ENCODE measurements at places on chromosomes 4 and X.

DNA sequence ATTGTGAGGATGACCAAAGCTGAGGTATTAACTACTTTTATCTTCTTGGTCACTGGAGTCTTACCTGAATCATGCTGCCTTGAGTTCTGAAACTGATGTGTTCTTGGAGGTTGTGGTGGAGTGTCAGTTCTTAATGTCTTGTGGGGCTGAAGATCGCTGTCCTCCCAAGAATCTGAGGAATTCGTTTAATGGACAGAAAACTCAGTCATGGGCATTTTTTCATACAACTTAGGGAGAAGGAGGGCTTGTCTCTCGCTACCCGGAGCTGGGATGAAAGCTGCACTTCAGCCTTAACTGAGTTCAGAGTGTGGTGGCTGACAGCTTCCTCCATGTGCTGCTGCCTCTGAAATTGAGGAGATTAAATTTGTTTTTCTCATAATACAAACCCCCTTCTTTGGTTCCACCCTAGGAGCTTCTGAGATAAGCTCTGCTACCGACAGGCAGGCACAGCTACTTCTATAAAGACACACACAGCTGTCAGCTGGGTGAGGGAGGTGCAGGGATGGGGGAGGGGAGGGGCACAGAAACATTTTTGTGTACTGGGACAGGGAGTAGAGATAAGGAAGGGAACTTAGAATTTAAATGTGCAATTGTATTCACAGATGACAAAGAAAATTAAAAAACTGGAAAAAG lies 30.8 kb downstream of the RBBP7 start:
- DNase-seq, result no peak
- H3K27ac ChIP-seq, result no peak overlapping the region
- H3K27me3 ChIP-seq, result no peaks in the 10 kb centered on the region
- no peaks in the 10 kb centered on the region for H3K4me1 ChIP-seq

- no peak overlapping the region for H3K27ac ChIP-seq
- no peak for DNase-seq
- H3K36me3 ChIP-seq, result no peaks in the 10 kb centered on the region
- H3K4me3 ChIP-seq, result no peak overlapping the region
- H3K27me3 ChIP-seq, result no peaks in the 10 kb centered on the region
Measured at GRCh38 chrX:10420134-10420533, 200.3 kb downstream of the MID1 start.

- no peak overlapping the region for H3K4me3 ChIP-seq
- no peak for DNase-seq
- H3K27ac ChIP-seq, result no peak overlapping the region
- H3K27me3 ChIP-seq, result no peaks in the 10 kb centered on the region
Measured at GRCh38 chr4:110914791-110915190, 291.9 kb upstream of the PITX2 start.

GRCh38 chr4:156291317-156291716 lies 337.7 kb upstream of the CTSO start:
- no peaks in the 10 kb centered on the region for H3K27me3 ChIP-seq
- no peaks in the 10 kb centered on the region for H3K4me1 ChIP-seq
- H3K36me3 ChIP-seq, result no peaks in the 10 kb centered on the region
- no peak for DNase-seq

DNA sequence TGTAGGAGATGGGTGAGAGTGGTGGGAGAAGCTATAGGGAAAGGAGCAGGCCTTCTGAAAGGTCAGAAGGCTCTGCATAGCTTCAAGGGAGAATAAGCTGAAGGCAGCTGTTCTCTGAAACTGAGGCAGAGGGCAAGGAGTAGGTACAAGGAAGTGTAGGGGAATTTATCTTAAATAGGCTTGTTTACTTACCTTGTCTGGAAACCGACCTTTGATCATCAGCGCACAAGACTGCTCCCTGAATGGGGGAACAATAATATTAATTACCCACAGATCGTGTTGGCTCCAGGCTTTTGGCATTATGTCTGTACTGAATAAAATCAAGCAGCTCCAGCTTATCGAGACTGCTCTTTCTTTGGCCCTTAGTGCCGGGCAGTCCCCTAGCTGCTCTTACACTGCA lies 175.5 kb upstream of the MAGEB16 start:
- no peak overlapping the region for H3K4me3 ChIP-seq
- DNase-seq, result no peak
- H3K27me3 ChIP-seq, result no peaks in the 10 kb centered on the region
- no peak overlapping the region for H3K27ac ChIP-seq
- no peaks in the 10 kb centered on the region for H3K4me1 ChIP-seq

- H3K4me3 ChIP-seq, result no peak overlapping the region
- peaks cover 7% of the 10 kb centered on the region for H3K4me1 ChIP-seq
- no peaks in the 10 kb centered on the region for H3K27me3 ChIP-seq
Measured at GRCh38 chr4:173264245-173264644, 69.9 kb downstream of the HMGB2 start.

DNA sequence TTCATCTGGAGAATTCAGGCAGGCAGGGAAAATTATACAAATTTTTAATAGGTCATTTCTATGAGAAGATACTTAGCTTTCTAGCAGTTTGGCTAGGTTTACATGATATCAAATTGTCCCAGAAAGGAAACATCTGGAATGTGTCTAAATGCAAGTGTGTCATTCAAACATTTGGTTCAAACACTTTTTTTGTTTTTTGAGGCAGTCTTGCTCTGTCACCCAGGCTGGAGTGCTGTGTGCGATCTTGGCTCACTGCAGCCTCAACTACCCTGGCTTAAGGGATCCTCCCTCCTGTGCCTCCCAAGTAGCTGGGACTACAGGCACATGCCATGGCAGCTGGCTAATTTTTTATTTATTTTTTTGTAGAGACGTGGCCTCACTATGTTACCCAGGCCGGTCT lies 31.6 kb downstream of the SPARCL1 start:
- no peaks in the 10 kb centered on the region for H3K36me3 ChIP-seq
- H3K27me3 ChIP-seq, result no peaks in the 10 kb centered on the region
- peak overlapping the region; percentile 25 for H3K27ac ChIP-seq
- no peak overlapping the region for H3K4me3 ChIP-seq
- no peak for DNase-seq
- H3K4me1 ChIP-seq, result peaks cover 12% of the 10 kb centered on the region

DNA sequence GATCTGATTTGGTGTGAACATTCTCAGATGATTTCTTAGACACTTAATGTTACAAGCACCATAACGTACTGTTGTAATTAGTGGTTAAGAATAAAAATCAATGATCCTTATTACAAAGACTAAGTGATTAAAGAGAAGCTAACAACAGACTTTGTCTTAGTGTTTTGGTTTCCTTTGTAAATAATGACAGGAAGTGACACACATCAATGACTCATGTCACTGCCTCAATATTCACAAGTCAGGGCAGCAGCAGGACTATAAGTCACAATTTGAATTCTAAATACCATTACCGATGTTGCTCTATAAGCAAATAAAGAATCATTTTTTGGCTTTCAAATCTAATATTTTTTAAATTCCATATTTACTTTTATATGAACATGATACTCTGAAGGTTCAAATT lies 115.8 kb upstream of the FAT4 start:
- H3K36me3 ChIP-seq, result no peaks in the 10 kb centered on the region
- no peaks in the 10 kb centered on the region for H3K27me3 ChIP-seq
- H3K27ac ChIP-seq, result no peak overlapping the region
- no peak overlapping the region for H3K4me3 ChIP-seq

Measured in thyroid gland (tissue), 4 donors.